ENCODE measurements at places on chromosomes 5 and 9. TPM values are rescaled to one million over a fixed set of nuclear protein-coding genes. Genes with fewer than 3 reads are reported as not detected.

ZNF79 gene
- total RNA-seq: 7.4 TPM

GRCh38 chr9:27519466-27520465 is 4.3 kb upstream of the IFNK start:
- no peak for DNase-seq

DNA sequence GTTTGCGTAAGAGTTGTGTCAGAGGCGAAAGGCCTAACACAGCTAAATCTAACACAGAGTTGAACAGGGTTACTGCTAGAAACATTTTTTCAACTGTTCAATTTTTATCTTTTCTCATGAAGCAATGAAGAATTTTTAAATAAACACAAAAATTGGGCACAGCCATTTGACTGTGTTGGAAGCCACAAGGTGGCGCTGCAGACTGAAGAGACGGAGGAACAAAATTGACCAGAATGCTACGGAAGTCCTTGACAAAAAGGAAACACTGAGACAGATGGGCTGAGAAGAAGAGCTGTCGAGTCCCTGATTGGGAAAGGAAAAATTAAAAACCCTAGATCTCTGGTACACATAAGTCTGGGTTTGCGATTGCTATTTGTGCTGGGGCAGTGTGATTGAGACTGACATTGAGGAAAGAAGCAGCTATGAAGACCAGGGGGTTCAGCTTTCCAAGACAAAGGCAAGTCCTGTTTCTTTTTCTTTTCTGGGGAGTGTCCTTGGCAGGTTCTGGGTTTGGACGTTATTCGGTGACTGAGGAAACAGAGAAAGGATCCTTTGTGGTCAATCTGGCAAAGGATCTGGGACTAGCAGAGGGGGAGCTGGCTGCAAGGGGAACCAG is at the start of gene PCDHB9:
Gene PCDHB9, plus strand, starts transcription at position 265 of the 616 bp plus-strand sequence. Its CDS starts 158 bp downstream, at position 423.
- no peak for DNase-seq

- DNase-seq: no peak
These were observed 10.7 kb downstream of the OR2V1 start for GRCh38 chr5:181120306-181120705.

DNA sequence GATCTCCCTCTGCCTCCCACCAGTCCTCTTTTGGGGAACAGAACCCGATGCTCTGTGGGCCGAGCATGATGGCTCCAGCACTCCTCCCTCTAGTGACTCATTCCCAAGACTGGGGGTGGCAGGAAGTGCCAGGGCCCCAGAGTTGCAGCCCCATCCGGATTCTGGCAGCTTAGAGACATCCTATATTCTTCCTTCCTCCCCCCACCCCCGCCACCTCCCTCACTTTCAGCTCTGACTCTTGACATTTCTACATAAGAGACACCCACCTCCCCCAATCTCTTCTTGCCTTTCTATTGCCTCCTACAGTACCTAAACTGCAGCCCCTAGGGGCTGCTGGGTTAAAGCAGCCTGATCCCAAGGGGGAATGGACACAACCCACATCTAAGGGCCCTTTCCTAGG is 47.1 kb upstream of the MATR3 start:
- no peak for DNase-seq
